ENCODE measurements at places on chromosomes 4 and X.

- no peak for DNase-seq
Observed at GRCh38 chr4:122705547-122706117, 26.9 kb upstream of the BBS12 start.

DNA sequence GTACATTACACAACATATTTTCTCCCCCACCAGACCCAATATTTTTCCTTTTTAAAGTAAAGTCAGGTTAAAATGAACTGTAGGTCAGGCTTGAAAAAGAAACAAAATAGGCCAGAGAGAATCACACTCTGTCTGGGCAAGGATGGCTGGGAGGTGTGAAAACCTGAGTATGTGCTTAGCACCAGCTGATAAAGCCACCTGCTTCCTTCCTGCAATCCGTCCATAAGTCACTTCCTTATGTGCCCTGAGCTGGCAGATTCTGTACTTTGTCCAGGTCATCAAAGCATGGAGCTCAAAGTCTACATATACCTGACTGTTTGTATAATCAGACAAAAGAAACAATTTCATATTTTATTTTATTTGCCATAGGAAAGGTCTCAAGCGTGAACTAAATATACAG is 37.7 kb downstream of the ANTXR2 start:
- no peak for DNase-seq

- DNase-seq, result no peak
Observed at GRCh38 chrX:153487590-153488071, 7.1 kb upstream of the BGN start.

DNA sequence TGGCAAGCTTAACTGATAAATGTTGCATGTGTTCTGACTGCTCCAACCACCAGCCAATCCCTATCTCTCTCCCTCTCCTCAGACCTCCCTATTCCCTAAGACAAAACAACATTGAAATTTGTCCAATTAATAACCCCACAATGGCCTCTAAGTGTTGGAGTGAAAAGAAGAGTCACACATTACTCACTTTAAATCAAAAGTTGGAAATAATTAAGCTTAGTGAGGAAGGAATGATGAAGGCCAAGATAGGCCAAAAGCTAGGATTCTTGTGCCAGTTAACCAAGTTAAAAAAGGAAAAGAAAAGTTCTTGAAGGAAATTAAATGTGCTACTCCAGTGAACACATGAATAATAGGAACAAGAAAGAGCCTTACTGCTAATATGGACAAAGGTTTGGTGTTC is 55.6 kb downstream of the FBXW7 start:
- DNase-seq, result no peak

- DNase-seq, result peak; percentile 11
Observed at GRCh38 chr4:71187404-71188155, 151.2 kb upstream of the SLC4A4 start.

DNA sequence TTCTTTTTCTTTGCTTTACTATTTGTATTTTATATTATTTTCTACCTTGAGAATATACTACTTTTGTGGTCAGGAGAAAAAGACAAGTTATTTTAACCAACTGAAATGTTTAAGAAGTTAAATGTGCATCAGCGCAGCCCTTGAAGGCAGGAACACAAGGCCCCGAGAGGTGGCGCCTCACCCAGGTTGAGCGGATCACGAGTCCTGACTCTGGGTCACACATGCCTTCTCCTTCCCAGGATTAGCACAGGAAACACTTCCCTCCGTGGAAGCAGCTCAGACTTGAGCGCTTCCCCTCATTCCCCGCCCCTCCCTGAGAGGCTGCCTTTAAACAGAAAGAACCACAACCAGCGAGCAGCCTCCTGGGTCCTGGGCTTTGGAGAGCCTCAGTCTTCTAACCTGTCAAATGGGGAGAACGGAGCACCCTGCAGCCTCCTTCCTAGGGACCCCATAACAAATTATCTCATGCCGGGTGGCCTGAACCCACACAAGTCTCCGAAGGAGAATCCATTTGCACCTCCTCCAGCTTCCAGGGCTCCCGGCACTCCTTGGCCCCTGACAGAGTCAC is 217.6 kb downstream of the AFAP1 start:
- no peak for DNase-seq

All from AG09309 (cell line).